ENCODE measurements at places on chromosomes 3 and 15.

GRCh38 chr15:88529021-88529630, 17.4 kb downstream of the DET1 start:
- DNase-seq, result no peak

DNA sequence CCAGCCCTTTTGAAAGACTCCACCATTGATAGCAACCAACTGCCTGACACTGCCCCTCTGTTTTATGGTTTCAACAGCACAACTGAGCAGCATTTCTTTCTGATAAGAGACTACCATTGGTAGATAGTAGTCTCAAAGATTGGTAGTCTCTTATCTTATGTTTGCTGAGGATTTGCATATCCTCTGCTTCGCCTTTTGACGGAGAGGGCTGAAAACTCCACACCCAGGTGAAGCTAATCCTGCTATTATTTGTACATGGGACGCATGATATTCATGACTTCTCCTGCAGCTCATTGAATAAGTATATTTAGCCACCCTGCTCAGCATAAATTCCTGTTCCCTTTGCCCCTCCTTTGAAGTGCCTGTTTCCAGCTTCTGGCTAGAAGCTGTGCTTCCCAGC, 119.4 kb upstream of the STRIT1 start:
- no peak for DNase-seq

- DNase-seq, result no peak
Measured at GRCh38 chr3:182023843-182024242, 312.1 kb downstream of the SOX2 start.

DNA sequence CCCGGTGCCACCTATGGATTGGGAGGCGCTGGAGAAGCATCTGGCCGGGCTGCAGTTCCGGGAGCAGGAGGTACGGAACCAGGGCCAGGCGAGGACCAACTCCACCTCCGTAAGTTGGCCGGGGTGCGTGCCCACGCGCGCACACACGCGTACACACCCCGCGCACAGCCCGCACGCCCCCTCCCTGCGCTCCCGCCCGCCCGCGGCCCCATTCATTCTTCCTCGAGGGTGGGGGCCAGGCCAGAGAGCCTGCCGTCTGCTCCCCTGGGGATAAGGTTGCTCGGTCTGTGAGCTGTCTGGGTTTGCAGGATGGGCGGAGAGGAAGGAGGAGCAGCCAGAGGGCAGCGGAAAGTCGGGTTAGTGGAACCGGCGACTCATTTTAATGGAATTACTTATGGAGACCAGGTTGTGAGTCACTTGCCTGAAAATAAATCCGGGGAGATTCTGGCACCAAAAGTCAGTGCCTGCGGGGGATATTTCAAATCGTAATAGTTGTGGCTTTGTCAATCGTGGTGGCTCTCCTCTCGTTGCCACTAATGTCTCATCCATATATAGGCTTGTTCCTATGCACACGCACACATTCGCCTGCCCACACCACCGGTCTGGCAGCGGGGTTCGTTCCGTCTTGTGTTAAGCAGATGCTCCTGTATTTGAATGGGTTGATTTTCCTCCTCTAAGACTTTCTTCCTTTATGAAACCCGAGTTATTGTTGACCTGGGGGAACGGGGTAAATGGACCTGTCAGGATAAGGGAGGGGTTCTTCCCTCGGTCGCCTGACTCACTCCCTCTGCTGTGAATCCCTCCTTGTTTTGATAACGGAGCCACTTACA, 223.4 kb upstream of the IL12A start:
- DNase-seq, result no peak

- DNase-seq, result no peak
Measured at GRCh38 chr3:23385327-23385726, 182.2 kb downstream of the UBE2E2 start.

DNA sequence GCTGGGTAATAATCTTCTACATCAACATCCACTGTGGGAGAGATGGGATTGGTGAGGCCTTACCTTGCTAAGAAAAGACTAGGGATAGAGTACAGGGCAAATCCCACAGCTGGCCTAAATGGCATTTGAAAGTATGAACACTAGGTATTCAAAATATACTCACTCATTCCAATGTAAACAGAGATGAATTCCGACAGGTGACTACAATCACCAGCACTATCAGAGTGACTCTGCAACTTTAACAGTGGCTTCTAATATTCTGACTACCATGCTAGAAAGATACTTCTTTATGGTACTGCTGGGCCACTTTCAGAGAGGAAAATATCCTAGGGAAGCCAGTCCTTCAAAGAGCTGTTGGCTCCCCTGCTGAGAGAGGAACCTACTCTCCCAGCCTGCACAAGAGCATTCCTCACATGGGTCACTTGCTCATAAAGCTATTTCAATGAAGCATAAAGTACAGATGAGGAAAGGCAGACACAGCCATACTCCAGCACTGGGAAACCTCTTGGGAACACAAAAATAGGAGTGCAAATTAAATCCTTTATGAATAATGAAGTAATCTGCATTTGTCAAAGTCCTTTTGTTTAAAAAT, 21.5 kb upstream of the MAN2C1 start:
- no peak for DNase-seq

DNA sequence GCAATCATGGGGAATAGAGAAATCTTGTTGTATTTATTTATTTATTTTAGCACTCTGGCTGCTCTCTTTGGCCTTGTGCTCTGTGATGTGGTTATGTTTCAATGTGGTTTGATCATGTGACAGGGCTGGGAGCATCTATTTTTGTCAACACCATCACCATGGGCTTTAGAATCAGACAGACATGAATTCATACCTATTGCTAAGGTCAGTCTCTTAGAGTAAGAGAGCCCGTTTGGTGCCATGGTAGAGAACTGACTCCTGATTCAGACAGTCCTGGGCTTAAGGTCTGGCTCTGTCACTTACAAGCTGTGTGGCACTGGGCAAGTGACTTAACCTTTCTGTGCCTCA, 157.0 kb downstream of the RYR3 start:
- DNase-seq, result no peak

- DNase-seq, result no peak
Measured at GRCh38 chr15:64536244-64536836, 76.0 kb downstream of the ZNF609 start.

- no peak for DNase-seq
Measured at GRCh38 chr3:106529738-106530137, 660.9 kb upstream of the CBLB start.

- DNase-seq, result no peak
Measured at GRCh38 chr3:108822123-108822897, at the start of gene TRAT1. Gene TRAT1, plus strand, starts transcription at chr3:108822786. Its CDS starts 142 bp downstream, at chr3:108822928.

DNA sequence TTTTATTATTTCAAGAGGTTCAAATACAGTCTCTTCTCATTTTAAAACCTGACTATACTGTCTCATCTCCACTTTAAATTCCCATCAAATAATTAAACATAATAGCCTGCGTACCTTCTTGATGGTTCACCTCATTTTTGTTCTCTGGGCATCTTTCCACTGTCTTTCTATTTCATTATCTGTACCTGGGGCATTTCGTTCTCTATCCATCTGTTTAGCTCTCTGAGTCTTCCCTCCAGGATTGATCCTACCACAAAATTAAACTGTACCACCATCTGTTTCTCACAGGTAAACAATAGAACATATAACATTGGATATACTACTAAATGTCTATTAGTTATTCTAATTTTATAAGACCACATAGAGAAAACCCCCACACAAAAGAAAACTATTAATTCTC, 1331.4 kb downstream of the NSUN3 start:
- no peak for DNase-seq

- no peak for DNase-seq
Measured at GRCh38 chr3:149186219-149186618, 35.4 kb downstream of the CP start.

DNA sequence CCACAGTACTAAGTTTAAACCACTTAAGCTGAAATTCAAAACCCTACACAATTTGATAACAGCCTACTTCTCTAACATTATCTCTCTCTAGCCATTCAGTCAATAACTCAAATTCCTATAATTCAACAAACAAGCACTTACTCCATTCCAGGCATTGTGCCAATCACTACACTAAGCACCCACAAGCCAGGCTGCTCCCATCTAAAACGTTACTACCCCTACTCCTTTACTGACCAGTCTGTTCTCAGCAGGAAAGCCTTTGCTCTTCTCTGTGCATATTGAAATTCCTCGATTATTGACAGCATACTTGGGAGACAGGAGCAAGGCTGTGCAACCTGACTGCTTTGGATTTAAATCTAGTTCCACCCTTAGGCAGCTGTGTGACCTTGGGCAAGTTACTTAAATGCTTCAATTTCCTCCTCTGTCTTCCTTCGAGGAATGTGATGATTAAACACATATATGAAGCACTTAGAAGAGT, 177.2 kb upstream of the THBS1 start:
- DNase-seq, result no peak

GRCh38 chr3:166934879-166935278, 445.2 kb downstream of the ZBBX start:
- no peak for DNase-seq

GRCh38 chr3:21795921-21796320, 44.9 kb upstream of the ZNF385D start:
- no peak for DNase-seq

DNA sequence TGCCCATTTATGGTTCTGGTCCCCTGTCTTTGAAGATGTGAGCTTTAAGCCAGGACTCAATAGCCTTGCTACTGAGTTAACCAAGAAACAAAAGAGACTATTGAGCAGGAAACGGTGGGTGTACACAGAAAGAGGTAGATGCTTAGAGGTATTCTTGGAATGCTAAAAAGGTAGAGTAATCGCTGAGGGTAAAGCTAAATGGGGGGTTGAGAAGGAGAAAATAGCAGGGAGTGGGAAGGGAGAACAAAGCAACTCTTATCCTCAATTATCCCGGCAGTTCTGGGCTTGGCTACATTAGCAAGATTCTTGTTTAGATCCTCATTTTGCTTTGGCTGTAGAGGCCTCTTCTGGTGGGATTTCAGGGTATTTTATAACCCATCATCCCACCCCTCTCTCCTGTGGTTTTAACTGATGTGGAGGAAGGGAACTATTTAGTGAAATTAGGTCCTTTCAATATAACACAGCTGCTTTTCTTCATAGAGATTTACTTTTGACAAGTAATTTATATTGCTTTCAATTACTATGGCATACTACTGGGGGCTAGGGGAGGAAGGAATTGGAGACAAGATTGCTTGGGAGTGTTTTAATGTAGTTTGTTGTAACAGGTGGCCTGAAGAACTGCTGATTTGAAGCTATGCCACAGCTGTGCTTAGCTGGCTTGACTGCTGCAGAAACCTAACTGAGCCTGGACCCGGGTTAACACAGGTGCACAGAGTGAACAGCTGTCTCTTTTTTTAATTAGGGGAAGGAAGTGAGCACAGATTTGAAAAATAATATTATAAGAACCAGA, 234.3 kb upstream of the CCDC54 start:
- DNase-seq, result no peak

DNA sequence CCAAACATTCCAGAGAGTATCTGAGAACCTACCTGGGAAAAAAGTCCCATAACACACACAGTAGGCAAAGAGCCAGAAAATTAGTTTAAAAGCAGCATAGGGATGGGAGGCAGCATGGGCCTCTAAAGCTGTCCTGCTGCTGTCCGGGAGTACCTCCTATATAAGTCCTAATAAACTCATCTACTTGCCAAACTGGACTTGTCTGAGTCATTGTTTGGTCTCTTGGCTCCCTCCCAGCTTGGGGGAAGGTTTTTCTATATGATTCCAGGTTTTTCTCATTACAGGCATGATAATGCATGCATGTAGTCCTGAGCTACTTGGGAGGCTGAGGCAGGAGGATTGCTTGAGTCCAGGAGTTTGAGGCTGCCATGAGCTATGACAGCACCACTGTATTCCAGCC, 17.5 kb upstream of the HACD2 start:
- DNase-seq, result no peak

DNA sequence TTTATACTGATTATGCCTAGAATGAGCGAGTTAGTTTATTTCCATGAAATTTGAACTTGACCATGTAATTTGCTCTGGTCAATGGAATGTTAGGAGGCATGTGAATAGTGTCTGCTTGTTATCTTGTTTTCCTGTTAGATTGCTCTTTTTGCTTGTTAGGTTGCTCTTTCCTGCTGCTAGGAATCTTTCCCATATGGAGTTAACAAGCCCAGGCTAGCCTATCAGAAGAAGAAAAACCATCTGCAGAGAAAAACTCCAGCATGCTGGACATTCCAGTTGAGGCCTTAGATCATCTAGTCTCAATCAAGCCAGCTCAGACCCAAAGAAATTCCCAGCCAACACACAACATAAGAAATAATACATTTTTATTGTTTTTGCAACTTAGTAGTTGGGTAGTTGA, 470.2 kb upstream of the AGTR1 start:
- no peak for DNase-seq

- no peak for DNase-seq
Measured at GRCh38 chr3:142232340-142232739, 7.0 kb upstream of the GK5 start.

GRCh38 chr3:185046164-185046515, 106.7 kb downstream of the C3orf70 start:
- no peak for DNase-seq

DNA sequence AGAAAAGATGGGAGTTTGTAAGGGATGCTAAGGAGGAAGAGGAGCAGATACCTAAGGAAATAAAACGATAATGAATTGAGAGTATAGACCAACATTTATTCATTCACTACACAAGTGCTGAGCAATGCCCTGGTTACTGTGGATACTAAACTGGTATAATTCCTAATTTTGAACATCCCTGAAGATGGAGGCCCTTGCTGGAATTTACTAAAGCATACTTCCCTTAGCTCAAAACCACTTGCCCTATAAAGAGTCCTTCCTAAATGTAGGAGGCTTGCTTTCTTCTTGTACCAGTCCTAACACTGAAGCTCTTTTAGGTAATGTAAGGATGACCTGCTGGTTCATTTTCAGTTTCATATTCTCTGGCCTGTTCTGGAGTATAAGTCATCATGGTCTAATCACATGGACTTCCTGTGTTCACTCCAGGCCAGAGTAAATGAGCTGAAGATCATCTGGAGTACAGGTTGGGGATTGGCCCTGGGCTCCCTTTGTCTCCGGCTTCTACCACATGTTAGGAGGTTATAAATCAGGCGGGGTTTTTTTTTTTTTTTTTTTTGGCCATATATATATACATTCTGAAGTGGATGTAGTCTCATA, 40.1 kb upstream of the MTMR10 start:
- no peak for DNase-seq

GRCh38 chr15:95563634-95564033, 766.9 kb upstream of the NR2F2 start:
- no peak for DNase-seq

GRCh38 chr3:45861043-45861719, 19.3 kb upstream of the LZTFL1 start:
- DNase-seq, result no peak

DNA sequence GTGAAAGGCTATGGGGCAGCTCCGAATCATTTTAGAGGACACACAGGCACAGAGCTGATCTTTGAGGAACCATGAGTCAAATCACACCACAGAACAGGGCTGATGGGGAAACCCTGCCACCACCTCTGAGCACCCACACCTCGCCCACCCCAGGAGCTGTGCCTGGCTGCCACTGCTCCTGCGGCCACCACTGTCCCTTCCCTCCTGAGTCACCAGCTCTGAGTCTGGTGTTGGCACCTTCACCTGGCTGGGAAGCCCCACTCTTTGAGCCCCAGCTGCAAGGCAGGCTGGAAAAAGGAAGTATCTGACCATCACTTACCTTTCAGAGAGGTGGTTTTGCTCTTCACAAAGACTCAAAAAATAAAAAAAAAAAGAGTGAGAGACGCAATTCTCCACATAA, 63.6 kb upstream of the MEF2A start:
- DNase-seq, result no peak

All from CD4-positive, alpha-beta T cell (primary cell).